ENCODE measurements at places on chromosomes 13 and 19. TPM values are rescaled to one million over a fixed set of nuclear protein-coding genes. Genes with fewer than 3 reads are reported as not detected.
A peak's percentile ranks its signal among the peaks of the same experiment; 100 is the strongest.

DNA sequence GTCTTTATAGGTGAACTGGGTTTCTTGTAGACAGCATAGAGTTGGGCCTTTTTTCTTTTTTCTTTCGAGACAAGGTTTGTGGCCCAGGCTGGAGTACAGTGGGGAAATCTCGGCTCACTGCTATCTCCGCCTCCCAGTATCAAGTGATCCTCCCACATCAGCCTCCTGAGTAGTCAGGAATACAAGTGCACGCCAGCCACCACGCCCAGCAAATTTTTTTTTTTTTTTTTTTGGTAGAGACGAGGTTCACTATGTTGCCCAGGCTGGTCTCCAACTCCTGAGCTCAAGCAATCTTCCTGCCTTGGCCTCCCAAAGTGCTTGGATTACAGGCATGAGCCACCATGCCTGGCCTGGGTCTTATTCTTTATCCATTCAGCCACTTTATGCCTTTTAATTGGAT lies 5.1 kb upstream of the CALM3 start:
- no peaks in the 10 kb centered on the region for H3K36me3 ChIP-seq
- H3K4me3 ChIP-seq, result no peak overlapping the region
- H3K27ac ChIP-seq, result no peak overlapping the region
- no peak for DNase-seq

- H3K27ac ChIP-seq, result no peak overlapping the region
- no peak overlapping the region for H3K4me3 ChIP-seq
- H3K4me1 ChIP-seq, result no peaks in the 10 kb centered on the region
- H3K27me3 ChIP-seq, result peaks cover 4% of the 10 kb centered on the region
These were observed 54.3 kb upstream of the CYP2B6 start for GRCh38 chr19:40936755-40937154.

GRCh38 chr13:52779103-52779502 lies 39.5 kb upstream of the CNMD start:
- no peaks in the 10 kb centered on the region for H3K36me3 ChIP-seq
- no peaks in the 10 kb centered on the region for H3K27me3 ChIP-seq
- H3K4me3 ChIP-seq, result no peak overlapping the region
- no peak overlapping the region for H3K27ac ChIP-seq

- no peak for DNase-seq
- H3K36me3 ChIP-seq, result no peaks in the 10 kb centered on the region
- H3K4me1 ChIP-seq, result no peaks in the 10 kb centered on the region
- H3K27ac ChIP-seq, result no peak overlapping the region
- no peaks in the 10 kb centered on the region for H3K27me3 ChIP-seq
These were observed 294.0 kb downstream of the RBM26 start for GRCh38 chr13:79112016-79112415.

GRCh38 chr13:23377983-23378632 lies 55.4 kb downstream of the SACS start:
- peak overlapping the region; percentile 77 for H3K27ac ChIP-seq
- no peak overlapping the region for H3K4me3 ChIP-seq
- H3K27me3 ChIP-seq, result no peaks in the 10 kb centered on the region
- H3K4me1 ChIP-seq, result peaks cover 31% of the 10 kb centered on the region
- DNase-seq, result peak; percentile 19

The TSSK6 gene
- 10.5 TPM for total RNA-seq

DNA sequence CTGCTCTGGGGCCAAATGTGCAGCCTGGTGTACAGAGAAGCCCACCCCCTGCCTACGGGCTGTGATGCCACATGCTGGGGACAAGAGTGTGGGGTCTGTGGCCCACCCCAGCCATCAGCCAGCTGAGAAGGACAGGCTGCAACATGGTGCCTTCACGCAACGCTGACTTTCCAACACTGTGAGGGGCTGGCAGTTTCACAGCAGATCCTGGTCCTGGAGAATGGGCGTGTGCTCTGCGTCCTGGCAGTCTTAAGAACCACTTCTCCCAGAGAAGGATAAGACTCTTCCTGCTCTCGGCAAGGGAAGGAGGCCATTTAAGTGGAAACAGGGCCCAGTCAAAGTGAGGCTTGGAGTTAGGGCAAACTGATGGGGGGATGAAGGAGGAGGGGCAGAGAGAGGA lies 4.6 kb downstream of the LRRC4B start:
- no peaks in the 10 kb centered on the region for H3K36me3 ChIP-seq
- H3K4me1 ChIP-seq, result no peaks in the 10 kb centered on the region
- no peak overlapping the region for H3K4me3 ChIP-seq

The KLC3 gene
- not detected for total RNA-seq

The RNF17 gene
- not detected for total RNA-seq

The ZNF574 gene
- total RNA-seq, result 18.7 TPM

DNA sequence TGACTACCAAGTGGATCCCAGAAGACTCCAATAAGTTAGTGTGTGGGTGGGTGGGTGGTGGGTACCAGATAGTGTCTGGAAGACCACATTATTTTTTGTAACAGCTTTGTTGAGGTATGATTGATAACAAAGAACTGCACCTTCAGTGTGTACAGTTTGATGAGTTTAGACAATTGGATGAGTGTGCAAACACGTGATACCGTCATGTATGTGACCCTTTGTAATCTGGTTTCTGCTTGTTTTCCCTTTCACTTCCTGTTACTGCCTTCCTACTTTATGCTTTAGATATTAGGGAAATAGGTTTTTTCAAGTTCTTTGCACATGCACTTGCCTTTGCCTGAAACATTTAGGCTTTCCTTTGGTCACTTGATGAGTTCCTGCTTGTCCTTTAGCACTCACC lies 8.5 kb downstream of the RPL21 start:
- DNase-seq, result no peak
- H3K27me3 ChIP-seq, result no peaks in the 10 kb centered on the region
- H3K36me3 ChIP-seq, result no peaks in the 10 kb centered on the region

GRCh38 chr13:22271903-22272302 lies 601.0 kb downstream of the FGF9 start:
- H3K27me3 ChIP-seq, result no peaks in the 10 kb centered on the region
- no peaks in the 10 kb centered on the region for H3K4me1 ChIP-seq
- no peak for DNase-seq
- no peak overlapping the region for H3K4me3 ChIP-seq
- H3K36me3 ChIP-seq, result no peaks in the 10 kb centered on the region
- H3K27ac ChIP-seq, result no peak overlapping the region

The ATP1A3 gene
- total RNA-seq, result 1.1 TPM

- H3K4me3 ChIP-seq, result no peak overlapping the region
- no peaks in the 10 kb centered on the region for H3K36me3 ChIP-seq
- no peak overlapping the region for H3K27ac ChIP-seq
- no peak for DNase-seq
- no peaks in the 10 kb centered on the region for H3K4me1 ChIP-seq
- H3K27me3 ChIP-seq, result no peaks in the 10 kb centered on the region
These were observed 144.1 kb upstream of the SLC10A2 start for GRCh38 chr13:103210348-103210747.

GRCh38 chr19:35459414-35460082 lies 11.5 kb downstream of the FFAR2 start:
- DNase-seq, result peak; percentile 26
- H3K27me3 ChIP-seq, result no peaks in the 10 kb centered on the region
- no peaks in the 10 kb centered on the region for H3K36me3 ChIP-seq
- no peak overlapping the region for H3K4me3 ChIP-seq

The PGLYRP2 gene
- not detected for total RNA-seq

GRCh38 chr19:58319241-58319640 lies 7.6 kb upstream of the ZSCAN22 start:
- no peaks in the 10 kb centered on the region for H3K4me1 ChIP-seq
- H3K36me3 ChIP-seq, result peaks cover 4% of the 10 kb centered on the region
- H3K4me3 ChIP-seq, result no peak overlapping the region
- no peak overlapping the region for H3K27ac ChIP-seq

The CEACAM8 gene
- 1.5 TPM for total RNA-seq

The LSR gene
- 211 TPM for total RNA-seq

GRCh38 chr13:79806821-79807220 lies 325.9 kb downstream of the NDFIP2 start:
- H3K27me3 ChIP-seq, result no peaks in the 10 kb centered on the region
- no peak overlapping the region for H3K27ac ChIP-seq
- no peaks in the 10 kb centered on the region for H3K4me1 ChIP-seq
- no peaks in the 10 kb centered on the region for H3K36me3 ChIP-seq
- no peak for DNase-seq

- H3K27ac ChIP-seq, result no peak overlapping the region
- DNase-seq, result no peak
- H3K4me1 ChIP-seq, result no peaks in the 10 kb centered on the region
- H3K27me3 ChIP-seq, result no peaks in the 10 kb centered on the region
These were observed 10.7 kb upstream of the KPTN start for GRCh38 chr19:47494729-47495128.

- H3K27ac ChIP-seq, result no peak overlapping the region
- H3K27me3 ChIP-seq, result no peaks in the 10 kb centered on the region
- DNase-seq, result no peak
- no peaks in the 10 kb centered on the region for H3K36me3 ChIP-seq
These were observed 262.5 kb upstream of the STARD13 start for GRCh38 chr13:33548069-33548468.

DNA sequence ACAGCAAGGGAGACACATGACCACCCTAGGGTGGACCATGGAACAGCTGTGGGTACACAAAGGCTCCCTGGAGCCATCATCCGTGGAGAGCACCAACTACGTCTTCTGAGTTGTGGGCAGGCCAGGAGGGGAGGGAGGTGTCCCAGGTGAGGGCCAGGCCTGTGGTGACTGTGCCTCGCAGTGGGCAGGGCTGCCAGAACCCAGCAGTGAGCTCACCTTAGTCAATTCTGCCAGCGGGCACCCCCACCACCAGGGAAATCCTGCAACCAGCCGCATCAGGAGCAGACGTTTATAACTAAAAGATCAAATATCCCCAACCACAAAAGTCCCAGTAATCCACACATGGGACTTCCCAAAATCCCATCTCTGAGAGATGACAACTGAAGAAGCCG lies 19.6 kb downstream of the ELL start:
- no peaks in the 10 kb centered on the region for H3K36me3 ChIP-seq
- no peak overlapping the region for H3K4me3 ChIP-seq
- DNase-seq, result no peak
- H3K27ac ChIP-seq, result peak overlapping the region; percentile 76

DNA sequence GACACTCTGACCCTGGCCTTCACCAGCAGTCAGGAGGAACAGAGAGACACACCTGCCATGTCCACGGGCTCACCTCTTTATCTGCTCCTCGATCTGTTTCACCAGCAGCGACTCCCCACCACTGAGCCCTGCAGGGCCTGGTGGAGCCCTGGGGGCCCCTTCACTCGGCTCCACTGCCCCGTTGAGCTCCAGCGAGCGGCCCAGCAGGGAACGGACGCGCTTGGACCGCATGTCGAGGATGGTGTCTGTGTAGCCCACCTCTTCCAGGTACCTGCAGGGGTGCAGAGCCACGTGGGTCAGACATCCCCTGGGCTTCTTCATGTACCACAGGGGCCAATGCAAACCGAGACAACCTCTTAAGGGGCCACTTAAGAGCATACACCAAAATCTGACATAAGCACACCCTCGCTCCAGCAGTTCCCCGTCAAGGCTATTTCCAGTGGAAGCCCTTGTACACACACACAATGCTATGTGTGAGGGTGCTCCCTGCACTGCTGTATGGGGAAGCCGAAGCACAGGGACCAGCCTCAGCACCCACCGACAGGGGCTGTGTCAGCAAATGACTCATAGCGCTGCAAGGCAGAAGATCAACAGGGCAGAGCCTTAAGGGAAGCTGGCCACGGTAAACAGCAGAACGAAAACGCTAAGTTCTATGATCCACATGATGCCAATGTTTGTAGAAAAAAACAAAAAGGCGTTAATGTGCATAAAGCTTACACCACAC lies 12.7 kb upstream of the FKRP start:
- H3K4me3 ChIP-seq, result no peak overlapping the region
- no peak overlapping the region for H3K27ac ChIP-seq
- no peaks in the 10 kb centered on the region for H3K36me3 ChIP-seq
- H3K4me1 ChIP-seq, result no peaks in the 10 kb centered on the region

DNA sequence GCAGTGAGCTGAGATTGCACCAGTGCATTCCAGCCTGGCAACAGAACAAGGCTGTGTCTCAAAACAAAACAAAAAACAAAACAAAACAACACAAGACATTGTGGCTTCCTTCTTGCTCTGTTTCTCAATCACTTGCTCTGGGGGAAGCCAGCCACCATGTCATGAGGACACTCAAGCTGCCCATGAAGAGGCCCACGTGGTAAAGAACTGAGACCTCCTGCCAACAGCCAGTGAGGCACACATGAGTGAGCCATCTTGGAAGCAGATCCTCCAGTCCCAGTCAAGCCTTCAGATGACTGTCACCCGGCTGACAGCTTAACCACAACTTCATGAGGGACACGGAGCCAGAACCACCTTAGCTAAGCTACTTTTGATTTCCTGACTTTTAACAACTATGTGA lies 25.2 kb downstream of the CPT1C start:
- H3K4me3 ChIP-seq, result no peak overlapping the region
- DNase-seq, result no peak
- no peaks in the 10 kb centered on the region for H3K36me3 ChIP-seq

- no peak for DNase-seq
- no peak overlapping the region for H3K4me3 ChIP-seq
- H3K27me3 ChIP-seq, result no peaks in the 10 kb centered on the region
- no peak overlapping the region for H3K27ac ChIP-seq
- H3K4me1 ChIP-seq, result no peaks in the 10 kb centered on the region
These were observed 859.9 kb upstream of the SLC10A2 start for GRCh38 chr13:103926118-103926517.

GRCh38 chr13:23469951-23470421 lies 36.5 kb upstream of the SACS start:
- H3K4me1 ChIP-seq, result no peaks in the 10 kb centered on the region
- DNase-seq, result no peak
- H3K27ac ChIP-seq, result no peak overlapping the region
- peaks cover 7% of the 10 kb centered on the region for H3K27me3 ChIP-seq
- no peaks in the 10 kb centered on the region for H3K36me3 ChIP-seq

- H3K4me3 ChIP-seq, result no peak overlapping the region
- peaks cover 7% of the 10 kb centered on the region for H3K4me1 ChIP-seq
- no peak for DNase-seq
These were observed 5.9 kb downstream of the MIPEP start for GRCh38 chr13:23883255-23883654.

The SHISA7 gene
- total RNA-seq, result not detected

Data from transverse colon (tissue), 4 donors.